ENCODE measurements at places on chromosomes 2 and 18.

DNA sequence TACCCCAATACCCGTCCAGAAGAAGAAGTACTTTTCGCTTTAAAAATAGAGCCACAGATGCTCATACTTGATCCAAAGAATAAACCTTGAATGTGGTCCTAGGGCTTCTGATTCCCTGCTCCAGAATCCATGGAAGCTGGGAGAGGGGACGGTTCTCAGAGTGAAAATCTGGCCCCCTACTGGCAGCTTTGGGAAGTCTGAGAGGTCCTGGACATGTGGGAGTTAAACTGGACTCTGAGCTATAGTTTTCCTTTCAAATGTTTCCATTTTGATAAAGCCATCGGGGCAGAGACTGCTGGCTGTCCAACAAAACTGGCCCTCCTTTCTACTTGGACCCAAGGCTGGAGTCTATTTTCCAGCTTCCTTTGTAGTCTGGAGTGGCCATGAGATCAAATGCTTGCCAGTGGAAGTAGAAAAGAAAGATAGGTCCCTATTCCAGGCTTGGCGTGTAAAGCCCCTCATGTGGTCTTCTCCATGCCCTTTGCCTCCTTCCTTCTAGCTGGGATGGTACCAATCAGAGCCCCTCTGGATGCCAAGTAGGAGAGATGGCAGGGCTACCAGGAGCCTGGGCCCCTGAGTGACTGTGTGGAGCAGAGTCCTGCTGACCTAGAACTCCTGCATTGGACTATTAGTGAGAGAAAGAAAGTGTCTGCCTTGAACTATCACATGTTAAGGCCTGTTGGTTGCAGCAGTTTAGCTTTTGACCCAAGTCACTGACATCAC, 37.7 kb upstream of the TBC1D8 start:
- DNase-seq = no peak

GRCh38 chr18:21763846-21764646, 23.5 kb downstream of the MIB1 start:
- DNase-seq = no peak

DNA sequence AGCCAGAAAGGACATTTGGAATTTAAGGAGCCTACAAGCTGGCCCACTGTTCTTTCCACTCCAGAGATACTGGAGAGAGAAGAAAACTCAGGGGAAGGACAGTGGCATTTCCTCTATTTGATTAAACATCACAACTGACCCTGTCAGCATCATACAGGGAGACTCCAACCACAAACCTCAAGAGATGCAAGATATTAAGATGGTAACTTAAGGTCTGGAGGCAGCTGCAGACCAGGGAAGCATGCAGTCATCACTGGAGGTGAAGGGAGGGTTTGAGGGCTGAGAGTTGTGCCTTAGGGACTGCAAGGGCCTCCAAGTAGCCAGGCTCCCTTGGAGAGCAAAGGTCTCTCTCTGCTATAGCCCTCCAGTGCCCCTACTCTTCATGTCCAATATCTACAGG, 67.4 kb downstream of the RNF152 start:
- DNase-seq = no peak

- no peak for DNase-seq
These were observed 14.7 kb upstream of the FZD7 start for GRCh38 chr2:202018950-202019349.

DNA sequence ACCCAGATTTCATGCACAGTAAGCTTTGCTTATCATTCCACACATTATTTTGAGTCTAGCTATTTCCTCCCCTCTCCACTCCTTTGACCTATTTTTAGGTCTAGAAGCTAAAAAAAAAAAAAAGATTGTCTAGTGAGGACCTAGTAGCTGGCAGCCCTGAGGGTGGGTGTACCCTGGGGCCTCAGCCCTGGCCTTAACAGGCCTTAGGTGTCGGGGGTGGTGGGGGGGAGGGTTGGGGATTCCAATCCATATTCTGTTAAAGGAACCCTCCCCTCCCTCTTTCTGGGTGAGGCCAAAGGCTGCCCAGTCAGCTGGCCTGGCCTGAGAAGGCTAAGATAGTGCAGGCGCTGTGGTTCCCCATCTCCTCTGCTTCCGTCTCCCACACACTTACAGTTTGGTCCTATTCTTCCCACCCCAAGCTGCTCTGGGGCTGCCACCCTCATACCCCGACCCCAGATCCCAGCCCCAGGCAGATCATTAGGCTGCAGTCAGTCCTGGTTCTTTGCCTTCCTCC, 65.5 kb upstream of the HK2 start:
- DNase-seq = no peak

DNA sequence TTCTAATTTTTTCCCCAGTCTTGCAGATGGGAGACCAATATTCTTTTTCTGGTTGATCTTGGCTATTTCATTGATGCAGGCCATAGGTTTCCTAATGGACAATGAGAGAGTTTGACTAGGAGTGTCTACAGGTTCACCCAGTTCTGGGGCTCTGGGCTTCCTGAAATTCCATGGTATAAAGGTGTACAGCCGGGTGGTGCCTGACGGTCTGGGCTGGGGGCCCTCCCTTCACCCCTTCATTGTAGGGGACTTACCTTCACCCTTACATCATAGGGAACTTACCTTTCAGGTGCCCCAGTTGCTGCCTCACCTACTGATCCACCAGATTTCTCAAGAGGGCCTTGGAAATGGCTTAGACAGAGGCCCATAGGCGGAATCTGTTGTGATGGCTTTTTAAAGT, 13.0 kb upstream of the LAPTM4A start:
- no peak for DNase-seq

DNA sequence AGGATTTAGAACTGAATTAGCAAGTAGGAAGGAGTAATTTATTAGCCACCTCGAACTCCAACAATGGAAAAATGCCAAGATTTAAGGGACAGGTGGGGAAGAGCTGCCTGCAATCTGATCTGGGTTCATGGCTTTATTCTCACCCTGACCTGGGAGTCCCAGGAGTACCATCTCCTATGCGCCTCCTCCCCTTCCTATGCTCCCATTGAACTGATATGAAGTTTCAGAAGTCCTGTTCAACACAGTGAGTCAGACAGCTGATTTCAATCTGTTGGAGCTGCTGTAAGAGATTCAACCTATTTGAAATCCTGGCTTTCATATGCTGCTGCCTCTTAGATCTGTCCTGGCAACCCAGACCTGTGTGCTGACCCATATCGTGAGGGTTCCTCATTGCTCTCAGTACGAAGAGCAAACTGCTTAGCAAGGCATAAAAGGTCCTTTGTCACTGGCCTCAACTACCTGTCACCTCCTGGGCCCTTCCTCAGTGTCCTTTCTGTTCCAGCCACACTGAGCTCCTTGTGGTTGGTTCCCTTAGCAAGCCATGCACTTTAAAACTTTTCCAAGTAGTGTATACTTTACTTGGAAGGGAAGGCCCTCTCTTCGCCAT, 15.9 kb upstream of the CD28 start:
- no peak for DNase-seq

GRCh38 chr2:177295484-177295883, 31.0 kb upstream of the NFE2L2 start:
- no peak for DNase-seq

- DNase-seq = no peak
These were observed 10.7 kb downstream of the CGREF1 start for GRCh38 chr2:27108221-27108620.

DNA sequence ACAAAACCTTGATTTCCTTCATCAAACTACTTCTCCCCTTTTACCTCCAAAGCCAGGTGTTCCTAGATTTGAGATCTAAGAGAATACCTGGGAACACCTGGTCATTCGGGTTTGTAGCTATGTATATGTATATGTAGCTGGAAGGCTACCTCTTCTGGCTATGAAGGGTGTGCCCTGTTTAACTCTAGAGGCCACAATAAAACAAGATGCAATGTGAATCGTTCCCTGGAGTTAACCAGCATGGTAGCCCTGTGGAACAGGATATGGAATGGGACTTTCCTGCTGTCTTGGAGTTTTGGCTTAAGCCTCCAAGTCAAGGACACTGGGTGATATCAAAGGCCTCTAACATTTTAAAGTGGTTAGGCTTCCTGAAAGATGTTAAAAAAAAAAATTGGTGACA, 17.7 kb upstream of the NFU1 start:
- no peak for DNase-seq

DNA sequence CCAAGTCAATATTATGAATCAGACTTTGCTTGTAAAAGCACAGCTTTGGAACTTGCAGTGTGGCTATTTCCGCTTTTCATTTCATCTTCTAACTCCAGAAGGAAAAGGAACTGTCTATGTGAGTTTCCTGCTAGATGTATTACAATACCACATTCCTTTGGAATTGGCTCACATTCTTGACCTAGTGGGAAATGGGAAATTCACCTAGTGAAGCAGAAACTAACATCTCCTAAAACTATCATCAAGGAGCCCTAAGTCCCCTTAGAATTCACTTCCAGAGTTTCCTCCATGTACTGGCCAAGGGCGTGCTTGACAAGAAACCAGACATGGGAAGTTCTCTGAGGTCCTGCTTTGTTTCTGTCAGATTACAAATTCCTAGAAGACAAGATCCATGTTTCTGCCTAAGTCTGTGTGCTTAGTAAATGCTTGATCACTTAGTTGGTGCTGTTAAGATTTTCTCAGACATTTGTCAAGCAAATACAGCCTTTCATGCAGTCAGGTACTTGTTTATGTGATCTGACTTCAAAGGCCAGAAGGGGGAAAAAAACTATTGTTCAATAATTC, 275.7 kb upstream of the FN1 start:
- DNase-seq = no peak

DNA sequence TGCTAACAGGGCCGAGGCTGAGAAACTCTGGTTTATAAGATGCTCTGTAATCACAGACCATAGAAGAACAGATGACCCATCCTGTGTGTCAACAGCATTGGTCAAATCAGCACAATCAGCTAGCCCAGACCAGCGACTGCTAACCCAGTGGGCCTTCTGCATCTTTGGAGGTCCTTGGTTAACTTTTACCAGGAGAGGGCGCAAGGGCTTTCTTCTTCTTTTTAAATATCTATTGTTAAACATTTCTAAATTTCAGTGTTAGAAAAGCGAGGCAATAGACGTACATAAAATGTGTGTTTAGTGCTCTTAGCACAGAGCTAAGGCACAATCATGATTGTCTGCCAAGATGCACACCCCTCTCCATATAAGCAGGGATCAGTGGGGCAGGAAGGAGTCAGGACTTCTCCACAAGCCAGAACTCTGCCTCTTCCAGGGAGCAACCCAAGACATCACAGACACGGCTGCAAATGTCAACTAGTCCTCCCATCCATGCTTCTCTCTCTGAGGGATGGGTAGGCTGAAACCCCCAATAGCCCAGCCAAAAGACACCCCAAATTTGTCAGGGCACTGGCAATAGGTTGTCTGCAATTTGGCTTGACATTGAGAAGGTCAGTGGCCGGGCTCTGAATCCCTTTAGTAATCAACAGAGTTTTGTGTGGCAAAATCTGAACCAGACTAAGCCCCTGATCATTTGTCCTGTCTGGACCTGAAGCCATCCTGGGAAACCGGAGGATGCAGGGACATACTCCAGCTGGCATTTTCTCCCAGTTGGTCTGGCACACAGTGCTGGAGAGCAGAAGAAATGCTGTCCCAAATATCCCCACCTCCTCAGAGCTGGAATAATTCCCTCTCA, 188.2 kb downstream of the BCL2 start:
- peak; percentile 37 for DNase-seq

- no peak for DNase-seq
These were observed 121.2 kb downstream of the IRS1 start for GRCh38 chr2:226678422-226678821.

GRCh38 chr18:56351911-56352500, 286.4 kb downstream of the TXNL1 start:
- DNase-seq = no peak

- no peak for DNase-seq
These were observed 327.5 kb downstream of the PTPRM start for GRCh38 chr18:7894592-7894991.

DNA sequence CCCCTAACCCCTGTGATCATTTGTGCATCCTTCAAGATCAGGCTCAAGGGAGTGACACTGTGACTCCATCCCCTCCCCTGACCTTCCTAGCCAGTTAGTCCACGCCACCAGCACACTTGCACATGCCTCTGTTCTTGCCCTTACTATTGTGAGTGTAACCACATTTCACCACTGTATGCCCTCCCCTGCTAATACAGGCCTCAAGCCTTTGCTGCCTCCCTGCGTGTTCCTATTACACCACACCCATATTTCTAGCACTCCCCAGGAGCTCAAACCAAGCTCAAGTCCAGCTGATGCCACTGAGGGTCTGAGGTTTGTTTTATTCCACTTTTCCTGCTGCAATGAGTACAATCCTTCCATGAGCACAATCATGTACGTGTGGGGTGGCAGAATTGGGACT, 288.9 kb upstream of the FBXO11 start:
- DNase-seq = no peak

GRCh38 chr18:37156330-37156942, 327.5 kb downstream of the KIAA1328 start:
- DNase-seq = no peak
